ENCODE measurements at places on chromosomes 2 and 18.

DNA sequence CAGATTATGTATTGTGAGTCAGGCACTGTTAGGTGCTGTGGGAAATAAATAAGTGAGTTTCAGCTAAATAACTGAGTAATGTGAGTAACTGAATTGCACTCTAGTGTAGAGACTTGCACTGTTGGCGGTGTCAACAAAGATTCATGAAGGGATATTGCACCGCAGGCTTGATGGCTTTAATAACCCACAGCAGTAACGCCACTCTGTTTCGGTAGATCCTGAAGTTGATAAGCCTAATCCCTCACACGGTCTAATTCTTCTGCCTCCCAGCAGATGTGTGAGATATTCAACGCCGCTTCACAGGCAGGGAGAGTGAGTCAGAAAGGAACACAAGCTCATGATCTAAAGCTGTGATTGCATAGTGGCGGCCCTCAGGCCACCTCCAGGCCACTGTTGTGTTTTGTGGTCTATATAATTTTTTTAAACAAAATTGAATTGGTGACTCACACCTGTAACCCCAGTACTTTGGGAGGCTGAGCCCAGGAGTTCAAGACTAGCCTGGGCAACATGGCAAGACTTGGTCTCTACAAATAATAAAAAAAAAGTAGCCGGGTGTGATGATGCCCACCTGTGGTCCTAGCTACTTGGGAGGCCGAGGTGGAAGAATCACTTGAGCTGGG is 94.3 kb downstream of the LIPG start:
- no peak for DNase-seq

DNA sequence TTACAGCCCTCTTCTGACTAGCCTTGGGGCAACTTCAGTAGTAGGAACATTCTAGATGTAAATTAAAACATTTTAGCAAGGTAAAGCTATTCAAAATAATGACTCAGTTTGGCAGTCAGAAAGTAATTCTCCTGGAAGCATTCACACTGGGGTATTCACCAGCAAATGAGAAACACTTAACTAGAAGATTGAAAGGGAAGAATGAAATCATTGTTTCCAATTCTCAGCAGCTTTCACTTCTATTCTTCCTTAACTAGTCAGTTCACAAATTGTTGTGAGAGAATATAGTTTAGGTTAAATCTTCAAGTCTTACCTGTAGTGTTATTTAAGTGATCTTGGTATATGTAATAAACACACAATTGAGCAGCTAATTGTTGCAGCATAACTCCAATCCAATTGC is 1135.6 kb upstream of the FAM98A start:
- DNase-seq, result no peak

- no peak for DNase-seq
Measured at GRCh38 chr2:146661473-146662096, 1183.2 kb upstream of the ACVR2A start.

DNA sequence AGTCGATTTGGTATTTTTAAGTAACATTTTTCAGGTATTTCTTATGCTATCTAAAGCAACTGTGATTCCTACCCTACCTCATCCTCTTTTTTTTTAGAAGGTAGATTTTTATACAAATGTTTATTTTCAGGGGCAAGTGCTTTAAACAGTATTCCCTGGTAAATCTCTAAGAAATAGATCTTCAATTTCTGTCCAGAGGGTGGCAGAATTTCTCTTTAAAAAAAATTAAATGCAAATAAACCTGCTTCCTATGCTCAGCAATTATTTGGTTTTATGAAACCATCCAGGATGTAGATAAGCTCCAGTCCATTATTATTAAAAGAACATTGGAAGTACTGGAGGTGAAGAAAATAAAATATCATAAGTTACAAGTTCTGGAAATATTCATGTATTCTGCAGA is 191.9 kb downstream of the MYO3B start:
- DNase-seq, result no peak

GRCh38 chr2:71223767-71224333 is 3.1 kb downstream of the PAIP2B start:
- no peak for DNase-seq

DNA sequence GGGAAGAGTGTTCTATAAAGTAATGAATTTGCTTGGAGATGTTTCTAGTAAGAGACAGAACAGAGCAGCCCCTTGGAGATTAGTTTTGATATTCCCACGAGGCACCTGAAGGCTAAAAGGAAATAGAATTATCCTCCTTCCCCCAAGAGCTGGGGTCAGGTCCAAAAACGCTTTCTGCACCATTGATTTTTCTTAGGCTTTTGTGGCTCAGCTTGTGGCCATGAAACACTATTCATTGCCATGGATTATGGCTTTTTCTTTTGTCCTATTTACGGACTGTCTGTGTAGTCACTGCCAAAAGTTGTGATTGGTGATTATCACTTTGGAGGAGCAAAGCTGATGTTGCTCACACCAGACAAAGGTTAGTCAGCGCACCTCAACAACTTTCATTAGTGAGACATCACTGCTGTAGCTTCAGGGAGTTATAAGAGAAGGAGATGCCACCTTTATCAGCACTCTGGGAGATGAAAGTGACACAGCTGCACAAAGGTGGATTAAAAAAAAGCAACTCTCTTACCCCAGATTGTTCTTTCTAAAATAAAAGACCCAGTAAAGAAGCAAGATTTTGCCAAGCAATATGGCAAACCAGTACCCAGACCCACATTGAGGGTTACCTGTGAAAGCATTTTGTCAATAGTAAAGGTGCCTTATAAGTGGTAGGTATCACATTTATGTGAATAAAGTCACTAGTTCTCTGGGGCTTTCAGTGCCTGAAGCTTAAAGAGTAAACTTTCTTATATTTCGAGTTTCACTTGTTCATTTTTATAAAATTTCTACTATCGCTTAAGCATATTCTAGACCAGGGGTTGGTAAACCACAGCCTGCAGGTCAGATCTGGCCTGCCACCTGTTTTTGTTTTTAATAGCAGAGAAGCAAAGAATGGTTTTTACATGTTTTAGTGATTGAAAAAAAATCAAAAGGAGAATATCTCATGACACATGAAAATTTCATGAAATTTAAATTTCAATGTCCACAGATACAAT is 10.6 kb downstream of the CXCR4 start:
- DNase-seq, result no peak

DNA sequence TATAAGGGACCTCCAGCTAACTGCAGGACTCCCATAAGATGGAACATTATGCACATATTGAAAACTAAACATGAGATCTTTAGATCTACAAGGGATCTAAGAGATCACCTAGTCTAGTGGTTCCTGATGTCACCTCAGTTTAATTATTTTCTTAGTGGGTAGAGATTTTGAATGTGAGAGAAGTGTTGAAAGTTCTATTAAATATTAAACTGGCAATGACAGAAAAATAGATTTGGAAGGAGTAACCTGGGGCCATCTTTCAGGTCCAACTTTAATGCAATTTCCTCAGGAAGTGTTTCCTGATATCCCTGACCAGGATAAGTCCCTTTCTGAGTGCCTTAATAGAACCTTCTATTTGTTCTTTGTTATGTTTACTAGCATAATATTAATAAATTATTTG is 29.1 kb upstream of the CPS1 start:
- DNase-seq, result no peak

DNA sequence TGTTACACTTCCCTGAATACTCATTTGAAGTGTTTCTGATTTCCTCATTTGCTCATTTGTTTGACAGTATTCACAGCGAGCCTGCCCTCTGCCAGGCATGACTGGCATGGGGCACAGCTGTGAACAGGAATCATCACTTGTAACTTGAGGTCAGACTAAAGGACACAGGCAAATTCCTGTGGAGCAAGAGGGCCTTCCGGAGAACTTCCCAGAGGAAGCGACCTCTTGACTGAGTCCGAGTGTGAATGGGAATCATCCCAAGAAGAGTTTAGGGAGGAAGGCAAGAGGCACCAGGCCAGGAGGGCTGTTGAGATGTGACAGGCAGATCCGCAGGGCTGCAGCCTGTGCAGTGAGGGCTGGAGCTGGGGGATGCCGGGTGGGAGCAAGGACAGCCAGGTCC is 45.4 kb downstream of the LIMS1 start:
- DNase-seq, result no peak

GRCh38 chr18:62493033-62493862 is 29.6 kb upstream of the ZCCHC2 start:
- DNase-seq, result no peak

DNA sequence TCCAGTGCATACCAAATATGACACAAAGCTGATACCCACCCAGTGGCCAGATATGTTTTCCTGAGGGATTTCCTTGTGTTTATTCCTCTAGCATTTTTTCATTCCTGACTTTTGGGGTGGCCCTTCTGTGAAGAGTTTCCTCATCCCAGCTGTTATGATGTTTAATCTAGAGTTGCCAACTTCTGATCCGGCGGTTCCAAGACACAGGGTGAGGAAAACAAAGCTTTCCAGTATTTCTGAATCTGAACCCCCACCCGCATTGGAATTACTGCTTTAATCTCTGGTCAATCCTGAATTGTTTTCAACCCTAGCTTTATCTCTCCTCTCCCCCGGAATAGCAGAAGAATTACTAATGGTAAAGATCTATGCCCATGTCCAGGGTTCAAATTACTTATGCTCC is 39.2 kb upstream of the PNPT1 start:
- no peak for DNase-seq

DNA sequence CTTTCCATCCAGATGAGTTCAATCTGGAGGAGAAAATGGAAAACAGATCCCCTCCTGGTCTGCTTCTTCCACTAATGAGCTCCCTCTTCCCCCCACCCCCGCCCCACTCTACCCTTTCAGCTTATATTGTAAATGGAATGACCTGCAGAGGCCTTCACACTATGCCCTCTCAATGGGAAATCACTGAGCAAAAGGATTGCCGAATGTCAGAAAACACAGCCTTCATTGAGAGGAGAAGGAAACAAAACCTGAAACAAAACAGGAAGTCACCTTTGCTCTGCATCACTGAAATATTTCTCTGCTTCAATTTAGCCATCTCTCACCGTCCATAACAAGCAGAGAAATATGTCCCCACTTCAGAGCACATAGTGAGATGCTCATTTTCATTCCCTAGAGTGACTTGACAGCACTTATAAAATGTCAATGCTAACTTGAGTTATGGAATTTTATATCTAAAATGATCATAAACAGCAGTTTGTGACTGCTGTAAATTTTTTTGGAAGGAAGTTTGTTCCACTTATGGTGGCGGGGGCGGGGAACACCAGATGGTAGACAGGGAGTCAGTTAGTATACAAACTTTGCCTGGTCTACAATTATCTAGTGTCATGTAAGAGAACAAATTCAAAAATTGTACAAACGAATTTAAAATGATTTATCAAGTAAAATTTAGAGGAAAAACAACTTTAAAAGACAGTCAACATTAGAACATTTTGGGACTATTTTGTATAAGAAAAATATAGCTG is 1.8 kb upstream of the FRZB start:
- no peak for DNase-seq

- no peak for DNase-seq
Measured at GRCh38 chr2:238487134-238487533, 60.4 kb downstream of the ASB1 start.
